ENCODE measurements at places on chromosomes 2 and 18.

- no peak for DNase-seq
These were observed 23.0 kb upstream of the CD28 start for GRCh38 chr2:203683421-203683820.

DNA sequence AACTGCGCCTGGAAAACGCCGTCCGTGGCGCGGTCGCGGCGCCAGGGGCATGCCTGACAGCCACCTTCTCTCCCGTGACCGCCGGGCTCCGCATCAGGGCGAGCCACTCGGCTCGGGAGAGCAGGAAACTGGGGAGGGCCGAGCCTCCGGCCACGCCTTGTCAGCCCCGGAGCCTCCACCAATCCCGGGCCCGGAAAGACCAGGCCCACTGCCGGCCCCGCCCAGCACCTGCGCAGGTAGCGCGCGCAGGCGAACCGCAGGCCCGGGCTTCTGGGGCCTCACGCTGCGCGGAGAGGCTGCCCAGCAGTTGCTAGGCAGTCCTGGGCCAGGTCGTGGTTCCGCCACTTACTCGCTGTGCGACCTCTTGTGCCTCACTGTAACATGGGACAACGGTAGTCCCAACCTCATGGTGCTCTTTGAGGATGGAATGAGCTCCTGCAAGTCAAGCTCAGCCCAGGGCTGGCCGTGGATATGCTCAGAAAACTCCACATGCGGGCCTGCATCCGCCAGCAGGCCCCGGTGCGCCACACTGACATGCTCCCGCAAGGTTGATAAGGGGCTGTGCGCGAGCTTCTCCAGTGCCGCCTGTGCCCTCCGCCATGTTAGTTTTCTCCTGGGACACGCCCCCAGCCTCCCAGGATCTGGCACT is 97.1 kb downstream of the INHBB start:
- DNase-seq, result no peak

- DNase-seq, result no peak
These were observed 46.0 kb downstream of the TMEFF2 start for GRCh38 chr2:192148620-192149321.

- DNase-seq, result no peak
These were observed 499.0 kb downstream of the TMX3 start for GRCh38 chr18:68215931-68216330.

GRCh38 chr2:195652911-195653310 is 4.1 kb upstream of the SLC39A10 start:
- no peak for DNase-seq

- DNase-seq, result no peak
These were observed 89.5 kb downstream of the DHRS9 start for GRCh38 chr2:169158874-169159273.

DNA sequence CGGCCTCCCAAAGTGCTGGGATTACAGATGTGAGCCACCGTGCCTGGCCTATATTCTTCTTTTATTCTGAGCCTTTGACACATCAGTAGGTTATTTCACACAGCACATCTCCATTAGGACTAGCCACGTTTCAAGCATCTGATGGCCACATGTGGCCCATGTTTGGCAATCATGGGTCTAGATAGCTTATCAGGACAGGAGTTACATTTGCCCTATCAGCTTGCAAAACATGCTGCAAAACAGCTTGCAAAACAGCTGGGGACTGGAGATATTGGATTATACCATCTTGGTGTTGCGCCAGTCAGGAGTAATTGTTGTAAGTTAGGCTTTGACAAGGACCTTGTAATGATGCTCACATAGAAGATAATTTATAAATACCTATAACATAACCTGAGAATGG is 94.9 kb downstream of the GBX2 start:
- no peak for DNase-seq

- DNase-seq, result no peak
These were observed 587.7 kb downstream of the CPS1 start for GRCh38 chr2:211144078-211144477.

Measured in HAP-1 (cell line).